Neural crest cell (in vitro differentiated cells): ENCODE measurements at places on chromosomes 4 and X.

GRCh38 chr4:67256388-67257043 is 288.8 kb downstream of the CENPC start:
- DNase-seq: no peak

- no peak for DNase-seq
Observed at GRCh38 chrX:34584781-34585180, 72.3 kb downstream of the TMEM47 start.

- peak; percentile 57 for DNase-seq
Observed at GRCh38 chr4:37453281-37453998, 208.9 kb downstream of the NWD2 start.

- no peak for DNase-seq
Observed at GRCh38 chr4:106063009-106063408, 167.7 kb downstream of the NPNT start.

DNA sequence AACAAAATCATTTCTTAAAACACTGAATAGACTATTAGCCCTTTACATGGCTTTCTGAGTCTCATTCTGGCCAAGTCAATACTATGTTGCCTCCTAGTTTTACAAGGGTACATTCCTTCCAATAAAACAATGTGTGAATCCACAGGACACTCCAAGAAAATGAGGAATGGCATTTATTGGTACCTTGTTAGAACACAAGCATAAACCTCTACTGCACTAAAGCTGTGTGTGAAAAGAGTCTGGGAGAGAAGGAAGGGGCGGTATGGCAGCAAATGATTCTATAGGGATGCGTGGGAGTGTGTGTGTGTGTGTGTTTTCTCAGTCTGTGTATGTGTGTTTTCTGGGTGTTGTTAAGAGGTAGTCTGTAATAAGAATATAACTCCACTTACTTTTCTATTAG is 48.9 kb downstream of the CXCL1 start:
- DNase-seq: no peak

- no peak for DNase-seq
Observed at GRCh38 chrX:130688360-130688759, 214.6 kb downstream of the ENOX2 start.

- DNase-seq: no peak
Observed at GRCh38 chr4:147480502-147480890, 401 bp upstream of the EDNRA start.

DNA sequence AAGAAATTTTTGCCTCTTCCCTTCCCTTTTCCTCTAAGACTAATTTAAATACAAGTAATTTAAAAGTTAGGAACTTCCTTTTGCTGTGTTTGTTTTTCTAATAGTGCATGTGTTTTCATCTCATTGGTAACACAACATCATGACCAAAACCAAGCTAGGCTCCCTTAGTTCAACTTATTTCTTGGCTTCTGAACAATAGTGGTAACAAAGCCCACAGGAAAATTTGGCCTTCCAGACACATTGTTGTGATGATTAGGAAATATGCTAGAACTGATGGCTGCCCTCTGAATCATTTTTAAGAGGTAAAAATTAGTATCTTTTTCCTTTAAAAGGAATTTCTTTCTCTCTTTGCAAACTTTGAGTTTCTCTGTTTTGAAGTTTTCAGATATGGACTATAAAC is 25.5 kb upstream of the TEC start:
- DNase-seq: no peak

DNA sequence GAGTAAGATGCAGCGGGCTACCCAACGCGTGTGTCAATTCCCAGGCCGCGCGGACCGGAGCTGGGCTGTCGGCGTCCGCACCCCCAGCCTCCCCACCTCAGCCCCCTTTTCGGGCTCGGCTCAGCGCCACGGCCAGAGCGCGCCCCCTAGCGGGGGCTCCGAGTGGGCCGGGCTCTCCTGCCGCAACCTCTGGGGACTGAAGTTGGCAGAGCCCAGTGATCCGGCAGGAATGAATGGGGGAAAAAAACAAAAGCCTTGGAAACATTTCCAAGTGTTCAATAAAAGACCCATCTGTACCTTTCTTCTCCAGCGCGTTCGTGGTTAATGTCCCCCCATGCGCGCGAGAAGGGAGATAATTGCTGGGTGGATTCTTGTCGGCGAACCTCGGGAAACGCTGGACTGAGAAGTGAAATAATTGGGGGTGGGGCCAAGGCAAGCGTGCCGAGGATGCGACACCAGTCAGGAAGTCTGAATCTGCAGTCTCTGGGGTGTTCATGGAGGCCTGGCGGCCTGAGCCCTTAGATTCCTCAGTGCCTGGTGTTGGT is 5.2 kb upstream of the ARX start:
- peak; percentile 70 for DNase-seq

GRCh38 chr4:181119186-181119585 is 1124.0 kb upstream of the TENM3 start:
- no peak for DNase-seq

DNA sequence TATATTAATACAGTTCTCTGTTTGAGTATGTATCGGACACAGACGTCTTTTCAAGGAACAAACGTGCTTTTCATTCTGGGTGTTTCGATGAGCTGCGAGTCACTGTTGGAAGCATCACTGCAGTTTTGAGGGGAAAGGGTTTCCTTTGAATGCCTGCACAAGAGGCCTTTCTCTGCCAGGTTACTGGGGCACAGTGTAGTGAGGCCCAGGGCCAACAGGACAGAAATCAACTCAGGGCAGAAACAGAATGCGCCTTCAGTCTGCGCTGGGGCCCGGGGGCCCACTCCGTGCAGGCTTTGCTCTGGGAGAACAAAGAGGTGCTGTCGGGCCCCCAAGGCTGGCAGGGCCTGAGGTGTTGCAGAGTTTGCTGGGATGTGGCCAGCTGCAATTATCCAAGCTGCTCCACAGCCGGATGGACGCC is 2.3 kb upstream of the PPP2R3B start:
- peak; percentile 53 for DNase-seq
